ENCODE measurements at places on chromosomes 5 and 9.

- no peak for DNase-seq
Measured at GRCh38 chr9:7340451-7340850, 459.1 kb downstream of the DMAC1 start.

DNA sequence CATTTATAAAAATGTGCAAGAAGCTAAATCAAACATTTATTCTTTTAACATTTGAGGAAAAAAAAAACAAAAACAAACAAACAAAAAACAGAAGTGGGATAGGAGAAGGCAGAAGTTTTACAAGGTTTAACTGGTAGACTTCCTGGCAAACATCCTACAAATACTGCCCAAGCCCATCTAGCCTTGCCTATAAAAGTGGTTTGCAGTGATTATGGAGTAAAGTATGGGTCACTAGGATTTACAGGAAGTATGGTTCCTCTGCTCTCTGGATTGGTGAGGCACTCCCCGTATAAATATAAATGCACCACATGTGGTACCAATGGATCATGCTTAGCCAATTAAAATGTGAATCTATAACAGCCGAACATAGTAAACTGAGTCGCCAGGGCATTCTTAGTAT lies 291.9 kb downstream of the EDIL3 start:
- DNase-seq, result no peak

GRCh38 chr5:141879941-141880738 lies 1.9 kb upstream of the PCDH1 start:
- no peak for DNase-seq

- DNase-seq, result no peak
Measured at GRCh38 chr9:101650142-101650541, 55.4 kb upstream of the PPP3R2 start.
